ENCODE measurements at places on chromosomes 7 and 10.

GRCh38 chr7:79855172-79855571 is 279.5 kb upstream of the GNAI1 start:
- no peak for DNase-seq

DNA sequence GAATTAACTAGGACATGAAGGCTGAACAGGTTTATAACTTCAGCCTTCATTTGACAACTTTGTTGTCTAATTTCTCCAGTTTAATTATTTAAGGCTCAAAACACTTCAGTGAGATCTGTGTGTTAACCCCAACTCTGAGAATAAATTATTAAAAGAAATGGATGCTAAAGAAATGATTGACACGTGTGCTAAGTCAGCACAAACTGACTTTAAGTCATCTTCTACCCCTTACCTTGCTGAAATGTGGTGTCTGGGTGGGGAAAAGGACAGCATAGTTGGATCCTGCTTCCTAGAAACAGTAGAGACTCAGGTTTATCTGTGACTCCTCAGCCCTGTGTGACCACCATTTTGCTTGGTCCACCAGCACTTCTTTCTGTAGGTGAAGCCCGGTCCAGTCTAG is 324.8 kb upstream of the NPSR1 start:
- DNase-seq, result no peak

GRCh38 chr7:88041583-88041982 is 107.5 kb downstream of the ADAM22 start:
- DNase-seq, result no peak

DNA sequence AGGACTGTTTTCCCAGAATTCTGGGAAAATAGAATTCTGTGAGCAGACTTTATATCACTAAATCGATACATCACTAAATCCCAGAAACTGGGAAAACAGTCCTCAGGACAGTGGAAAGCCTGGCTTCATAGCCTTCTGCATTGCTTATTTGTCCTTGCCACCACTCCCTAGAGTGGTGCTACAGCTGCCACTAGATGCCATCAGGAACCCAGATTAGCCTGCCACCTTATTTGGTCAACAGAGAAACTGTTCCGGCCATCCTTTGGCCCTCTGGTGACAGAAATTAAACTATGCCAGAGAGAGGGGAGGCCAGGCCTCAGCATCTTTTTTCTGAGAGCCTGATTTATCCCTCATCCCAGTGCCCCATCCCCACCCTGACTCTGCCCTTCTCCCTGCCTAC is 19.6 kb upstream of the NFKB2 start:
- DNase-seq, result no peak

- no peak for DNase-seq
Measured at GRCh38 chr10:8614054-8614565, 559.6 kb downstream of the GATA3 start.

DNA sequence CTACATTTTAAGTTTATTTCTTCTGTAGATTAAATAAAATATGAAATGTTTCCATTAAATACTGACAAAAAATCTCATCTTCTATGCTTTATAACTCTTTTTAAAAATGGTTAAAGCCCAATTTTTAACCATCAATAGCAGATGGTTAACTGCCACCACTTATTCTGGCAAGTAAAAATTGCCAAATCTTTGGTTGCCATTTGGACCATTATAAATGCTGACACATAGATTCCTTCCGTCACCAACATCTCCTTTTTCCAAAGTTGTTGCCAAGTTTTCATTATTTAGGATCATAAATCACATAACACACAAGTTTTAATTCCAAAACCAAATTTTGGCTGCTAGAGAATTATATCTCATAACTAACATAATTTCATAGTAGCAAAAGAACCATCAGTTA is 1614.3 kb downstream of the REEP3 start:
- DNase-seq, result no peak

DNA sequence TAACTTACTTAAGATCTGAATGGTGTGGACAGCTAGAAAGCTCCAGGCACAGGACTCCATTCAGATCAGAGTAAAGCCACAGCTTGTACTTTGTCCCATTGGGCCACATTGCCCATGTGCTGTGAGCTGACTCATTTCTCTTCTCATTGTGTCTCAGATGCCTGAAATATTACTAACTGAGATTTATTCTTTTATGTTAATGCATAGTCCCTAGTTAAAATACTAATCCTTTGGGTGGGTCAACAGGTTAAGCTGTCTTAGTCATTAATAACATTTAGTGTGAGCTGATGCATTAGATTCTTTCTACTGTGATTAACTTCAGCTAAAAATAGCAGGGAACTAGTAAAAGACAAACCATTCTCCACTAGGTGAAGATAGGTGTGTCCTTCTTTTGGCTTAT is 104.7 kb upstream of the ARMC3 start:
- DNase-seq, result no peak

GRCh38 chr10:92891885-92892690 is 43.8 kb downstream of the EXOC6 start:
- DNase-seq, result no peak

- DNase-seq, result no peak
Measured at GRCh38 chr7:47149208-47149839, 432.6 kb downstream of the TNS3 start.

- DNase-seq, result no peak
Measured at GRCh38 chr10:28897617-28898464, 220.5 kb downstream of the BAMBI start.

DNA sequence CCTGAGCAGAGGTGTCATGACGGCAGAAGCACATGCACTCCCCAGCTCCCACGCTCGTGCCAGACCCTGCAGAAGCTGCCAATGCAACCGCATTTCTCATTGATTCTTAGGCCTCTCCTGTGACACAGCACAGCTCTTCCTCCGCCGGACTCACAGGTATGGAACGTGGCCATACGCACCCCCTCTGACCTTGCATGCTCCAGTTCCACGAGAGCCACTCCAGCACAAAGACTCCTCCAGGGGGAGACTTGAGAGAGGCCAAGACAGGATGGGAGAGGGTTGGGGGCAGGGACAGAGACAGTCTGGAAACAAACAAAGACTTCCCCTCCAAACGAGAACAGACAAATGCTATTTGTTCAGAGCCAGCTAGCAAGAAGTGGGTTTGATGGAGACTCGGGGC is 124.3 kb upstream of the PPP2R2D start:
- no peak for DNase-seq

DNA sequence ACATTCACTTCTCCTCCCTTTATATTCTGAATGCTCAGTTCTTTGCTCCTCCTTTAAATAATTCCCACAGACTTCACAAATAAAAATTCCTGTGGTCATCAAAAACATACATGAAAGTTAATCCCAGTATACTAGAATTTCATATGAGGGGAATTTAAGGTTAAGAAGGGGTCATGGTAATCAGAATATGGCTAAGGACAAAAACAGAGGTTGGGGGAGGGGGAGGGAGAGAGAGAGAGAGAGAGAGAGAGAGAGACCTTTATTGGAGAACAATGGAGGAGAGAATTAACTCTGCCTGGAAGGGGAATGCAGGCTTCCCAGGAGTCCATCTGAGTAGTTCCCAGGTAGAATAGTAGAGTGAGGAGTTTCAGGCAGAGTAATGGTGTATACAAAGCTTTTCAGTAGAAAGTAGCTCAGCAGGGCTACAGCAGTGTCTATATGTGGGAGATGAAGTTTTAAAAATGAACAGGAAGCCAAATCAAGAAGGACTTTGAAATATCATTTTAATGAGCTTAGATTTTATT is 5.2 kb upstream of the CUBN start:
- no peak for DNase-seq

- DNase-seq, result no peak
Measured at GRCh38 chr10:59575269-59575668, 134.4 kb downstream of the SLC16A9 start.

- no peak for DNase-seq
Measured at GRCh38 chr7:158827411-158828132, 1.7 kb downstream of the ESYT2 start.

DNA sequence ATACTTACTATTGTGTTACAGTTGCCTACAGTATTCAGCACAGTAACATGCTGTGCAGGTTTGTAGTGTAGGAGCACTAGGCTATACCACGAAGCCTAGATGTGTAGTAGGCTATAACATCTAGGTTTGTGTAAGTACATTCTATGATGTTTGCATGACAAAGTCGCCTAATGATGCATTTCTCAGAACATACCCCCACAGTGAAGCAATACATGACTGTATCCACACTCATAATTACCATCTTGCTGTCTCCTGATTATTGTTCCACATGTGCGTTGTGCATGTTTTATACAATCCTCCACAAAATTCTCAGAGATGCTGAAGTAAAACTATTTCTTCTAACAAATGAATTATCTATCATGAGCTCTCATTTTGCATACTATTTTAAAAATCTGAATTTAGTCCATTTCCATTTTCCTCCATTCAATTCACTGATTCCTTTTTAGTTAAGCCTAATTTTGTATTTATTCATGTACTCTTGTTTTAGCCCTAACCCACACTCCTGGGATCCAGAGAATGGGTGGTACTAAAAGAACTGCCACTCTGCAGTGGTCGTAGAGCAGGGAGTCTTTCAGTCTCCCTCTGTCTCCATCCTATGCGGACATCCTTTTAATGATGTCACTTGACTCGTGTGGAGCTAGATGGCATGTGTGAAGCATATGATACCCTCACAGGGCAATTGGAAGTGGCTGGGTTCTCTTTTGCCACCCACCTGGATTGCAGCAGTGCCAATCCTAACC is 67.6 kb upstream of the CAV2 start:
- DNase-seq, result no peak

- DNase-seq, result no peak
Measured at GRCh38 chr7:6071406-6071805, 40.2 kb downstream of the ANKRD61 start.

DNA sequence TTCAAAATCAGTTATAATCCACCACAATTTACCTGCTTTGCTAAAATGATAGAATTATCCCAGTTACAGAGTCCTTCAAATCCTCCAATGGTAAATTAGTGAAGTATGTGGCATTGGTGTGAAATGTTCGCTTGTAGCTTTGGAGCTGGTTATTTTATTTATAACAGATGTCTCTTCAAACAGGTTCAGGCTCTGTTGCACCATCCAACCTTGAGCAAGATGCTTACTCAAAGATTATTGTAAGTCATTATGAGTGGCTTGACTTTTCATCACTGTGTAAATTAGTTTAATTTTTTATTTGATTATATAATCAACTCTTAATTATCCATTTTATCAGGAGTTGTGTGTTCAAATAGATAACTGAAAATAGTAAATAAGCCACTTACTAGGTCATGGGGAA is 99.4 kb downstream of the BTRC start:
- DNase-seq, result no peak

DNA sequence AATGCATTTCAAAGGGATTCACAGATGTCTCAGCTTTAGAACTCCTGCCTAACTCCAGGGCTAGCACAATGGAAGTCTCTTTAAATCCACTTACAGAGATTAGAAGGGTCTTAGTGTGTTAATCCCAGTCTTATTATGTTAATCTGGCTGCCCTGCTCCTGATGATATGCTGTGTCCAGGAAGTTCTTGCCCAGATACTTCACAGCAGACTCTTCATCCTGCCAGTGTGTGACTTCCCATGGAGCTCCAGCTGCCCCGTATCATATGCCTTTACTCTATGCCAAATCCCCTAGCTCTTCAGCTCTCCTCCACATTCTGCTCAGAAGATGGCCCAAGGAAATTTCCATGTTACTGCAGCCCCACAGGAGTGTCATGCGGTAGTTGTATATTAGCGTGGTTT is 533.8 kb downstream of the GALNT17 start:
- DNase-seq, result peak; percentile 14

GRCh38 chr7:138138244-138138643 is 62.0 kb downstream of the AKR1D1 start:
- DNase-seq, result no peak

GRCh38 chr7:24591152-24591551 is 17.9 kb downstream of the PALS2 start:
- DNase-seq, result no peak

DNA sequence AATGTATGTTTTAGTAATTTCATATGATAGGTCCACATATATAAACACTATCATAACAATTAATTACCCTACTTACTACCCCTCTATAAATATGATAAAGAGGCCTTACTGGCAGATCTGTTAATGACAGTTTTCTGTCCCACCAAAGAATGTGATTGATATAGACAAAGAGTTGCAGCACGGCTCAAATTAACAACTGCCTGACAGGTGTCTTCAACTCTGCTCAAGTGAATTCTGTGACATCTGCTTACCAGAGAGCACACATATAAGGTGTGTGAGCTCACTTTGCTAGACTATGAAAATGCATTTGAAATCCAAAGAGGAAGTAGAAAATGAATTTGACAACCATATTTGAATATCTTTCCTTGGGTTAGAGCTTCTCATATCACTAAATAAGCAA is 36.6 kb downstream of the CACNA2D1 start:
- DNase-seq, result no peak

DNA sequence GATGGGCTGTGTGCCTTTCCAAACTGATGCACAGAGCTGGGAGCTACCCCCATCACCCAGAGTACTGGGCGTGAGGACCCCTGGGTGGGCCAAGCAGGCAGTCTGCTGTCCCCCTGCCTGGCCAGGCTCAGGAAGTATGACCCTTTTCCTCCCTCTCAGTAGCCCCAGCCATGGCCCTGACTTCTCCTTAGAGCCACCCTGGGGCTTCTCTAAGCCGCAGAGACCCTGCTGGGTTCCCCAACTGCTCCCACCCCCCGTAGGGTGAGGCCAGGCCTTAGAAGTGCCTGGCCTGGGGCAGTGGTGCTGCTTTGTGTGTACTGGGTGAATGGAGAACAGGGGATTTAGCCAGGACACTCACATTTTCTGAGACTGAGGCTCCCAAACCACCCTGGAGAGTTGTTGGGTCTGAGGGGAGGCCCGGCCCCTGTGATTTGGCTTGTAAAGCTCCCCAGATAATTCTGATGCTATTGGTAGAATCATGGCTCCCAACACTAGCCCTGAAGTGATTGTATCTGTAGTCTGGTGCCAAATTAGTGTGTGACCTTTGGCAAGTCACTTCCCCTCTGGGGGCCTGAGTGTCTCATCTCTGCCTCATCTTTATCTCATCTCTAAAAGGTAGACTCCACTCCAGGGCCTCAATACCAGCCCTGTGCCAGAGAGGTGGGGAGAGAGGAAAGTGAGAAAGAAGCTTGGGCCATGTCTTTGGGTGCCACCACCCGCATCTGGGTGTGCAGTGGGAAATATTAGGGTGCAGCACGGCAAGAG is 99.7 kb upstream of the PPIF start:
- no peak for DNase-seq

GRCh38 chr10:15868006-15868405 is 7.7 kb upstream of the MINDY3 start:
- no peak for DNase-seq

- DNase-seq, result no peak
Measured at GRCh38 chr7:48252995-48253394, 81.7 kb downstream of the ABCA13 start.

DNA sequence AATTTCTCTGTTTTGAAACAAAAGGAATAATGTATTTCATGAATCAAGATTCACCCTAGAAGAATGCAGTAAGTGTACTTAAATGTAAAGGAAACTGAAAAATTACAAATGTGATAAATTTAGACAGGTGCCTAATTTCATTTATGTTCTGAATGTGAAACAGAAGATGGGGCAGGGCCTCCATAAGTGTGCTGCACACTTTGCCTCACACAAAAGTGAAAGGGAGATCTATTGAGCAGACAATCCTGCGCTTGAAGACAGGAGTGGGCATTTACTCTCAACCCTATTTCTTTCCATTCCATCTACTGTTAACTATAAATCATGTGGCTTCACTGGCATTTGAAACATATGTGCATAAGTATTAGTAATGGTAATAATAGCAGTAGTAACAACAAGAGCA is 36.2 kb downstream of the GNG11 start:
- no peak for DNase-seq

- DNase-seq, result no peak
Measured at GRCh38 chr10:78910886-78911285, 157.9 kb upstream of the ZMIZ1 start.

Data from cerebellar nuclear complex (tissue), 1 donor.